Thyroid gland (tissue), 4 donors: ENCODE measurements at places on chromosomes 7 and 10.
A peak's percentile ranks its signal among the peaks of the same experiment; 100 is the strongest.

DNA sequence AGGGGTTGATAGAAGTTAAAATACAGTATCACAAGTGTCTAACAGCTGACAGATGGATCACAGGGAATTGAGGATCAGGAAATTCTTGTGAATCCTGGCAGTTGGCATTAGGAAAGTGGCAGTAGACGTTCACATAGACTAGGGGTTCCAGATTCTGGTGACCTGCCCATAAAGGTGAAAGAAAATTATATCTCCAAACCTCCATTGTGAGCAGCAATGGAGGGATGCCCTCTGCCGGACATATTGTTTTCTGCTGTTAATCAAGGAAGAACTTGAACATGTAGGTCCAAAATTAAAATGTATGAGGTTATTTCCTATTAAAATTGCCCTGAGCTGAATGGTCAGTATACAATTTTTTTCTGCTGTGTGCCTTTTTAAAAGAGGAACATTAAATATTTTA is 5.1 kb downstream of the NME8 start:
- H3K36me3 ChIP-seq, result no peaks in the 10 kb centered on the region
- H3K27me3 ChIP-seq, result no peaks in the 10 kb centered on the region
- peak; percentile 14 for DNase-seq
- H3K4me3 ChIP-seq, result no peak overlapping the region
- H3K27ac ChIP-seq, result no peak overlapping the region

DNA sequence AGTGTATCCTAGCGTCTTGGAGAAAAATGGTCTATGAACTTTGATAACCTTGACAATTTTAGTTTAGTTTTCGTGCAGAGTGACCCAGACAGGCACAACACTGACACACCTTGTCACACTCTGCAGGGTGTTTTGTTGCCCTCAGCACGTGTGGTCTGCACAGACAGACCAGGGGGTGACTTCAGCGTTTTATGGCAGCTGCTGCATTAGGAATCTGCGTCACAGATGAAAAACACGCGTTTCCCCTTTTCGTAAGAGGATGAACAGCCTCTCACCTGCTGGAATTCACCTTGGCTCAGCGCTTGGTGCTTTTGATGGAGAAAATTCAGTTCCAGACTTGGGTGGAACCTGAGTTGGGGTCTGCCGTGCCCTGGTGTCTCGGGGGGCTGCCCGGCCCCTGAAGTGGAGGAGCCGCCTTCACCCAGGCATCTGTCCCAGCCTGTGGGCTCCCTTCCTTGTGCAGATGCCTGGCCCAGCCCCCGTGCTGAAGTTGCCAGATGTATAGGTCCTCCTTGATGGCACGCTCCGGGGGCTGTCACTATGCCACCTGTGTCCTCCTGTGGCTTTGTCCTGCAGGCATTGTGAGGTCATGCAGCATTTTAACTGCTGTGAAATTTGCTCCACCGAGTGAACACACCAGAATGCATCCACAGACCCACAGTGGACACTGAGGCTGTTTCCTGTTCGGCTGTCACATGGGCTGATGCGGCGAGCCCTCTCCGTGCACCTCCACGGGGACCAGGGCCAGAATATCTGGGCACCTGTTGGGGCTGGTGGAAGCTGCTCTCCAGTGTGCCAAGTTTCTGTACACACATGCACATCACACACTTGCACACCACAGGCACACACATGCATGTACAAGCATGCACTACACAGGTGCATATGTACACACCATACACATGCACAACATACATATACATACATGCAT is 18.3 kb downstream of the INPP5A start:
- DNase-seq, result no peak
- H3K27me3 ChIP-seq, result no peaks in the 10 kb centered on the region
- no peaks in the 10 kb centered on the region for H3K36me3 ChIP-seq
- no peak overlapping the region for H3K4me3 ChIP-seq

DNA sequence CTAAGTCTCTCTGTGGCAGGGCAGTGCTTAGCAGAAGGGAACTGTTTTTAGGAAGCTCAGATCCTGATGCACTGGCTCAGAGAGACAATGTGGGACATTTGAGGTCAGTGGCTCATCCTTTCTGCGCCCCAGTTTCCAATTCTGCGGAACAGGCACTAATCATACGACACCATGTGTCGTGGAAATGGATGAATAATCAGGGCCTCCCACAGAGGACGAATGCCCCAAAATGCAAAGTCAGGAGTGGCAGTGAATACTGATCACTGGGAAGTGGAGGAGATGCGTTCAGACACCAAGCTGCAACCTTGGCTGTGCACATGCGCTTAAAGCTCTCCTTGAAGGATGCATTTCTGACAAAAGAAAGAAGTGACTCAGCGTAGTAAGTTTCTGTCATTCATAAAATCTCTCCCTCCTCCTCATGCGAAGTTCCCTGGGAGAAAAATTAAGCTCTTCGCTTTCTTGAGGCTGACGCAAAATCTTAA is 21.9 kb upstream of the ECHDC3 start:
- H3K4me1 ChIP-seq, result no peaks in the 10 kb centered on the region
- DNase-seq, result no peak
- no peaks in the 10 kb centered on the region for H3K27me3 ChIP-seq
- H3K27ac ChIP-seq, result no peak overlapping the region
- H3K4me3 ChIP-seq, result no peak overlapping the region

DNA sequence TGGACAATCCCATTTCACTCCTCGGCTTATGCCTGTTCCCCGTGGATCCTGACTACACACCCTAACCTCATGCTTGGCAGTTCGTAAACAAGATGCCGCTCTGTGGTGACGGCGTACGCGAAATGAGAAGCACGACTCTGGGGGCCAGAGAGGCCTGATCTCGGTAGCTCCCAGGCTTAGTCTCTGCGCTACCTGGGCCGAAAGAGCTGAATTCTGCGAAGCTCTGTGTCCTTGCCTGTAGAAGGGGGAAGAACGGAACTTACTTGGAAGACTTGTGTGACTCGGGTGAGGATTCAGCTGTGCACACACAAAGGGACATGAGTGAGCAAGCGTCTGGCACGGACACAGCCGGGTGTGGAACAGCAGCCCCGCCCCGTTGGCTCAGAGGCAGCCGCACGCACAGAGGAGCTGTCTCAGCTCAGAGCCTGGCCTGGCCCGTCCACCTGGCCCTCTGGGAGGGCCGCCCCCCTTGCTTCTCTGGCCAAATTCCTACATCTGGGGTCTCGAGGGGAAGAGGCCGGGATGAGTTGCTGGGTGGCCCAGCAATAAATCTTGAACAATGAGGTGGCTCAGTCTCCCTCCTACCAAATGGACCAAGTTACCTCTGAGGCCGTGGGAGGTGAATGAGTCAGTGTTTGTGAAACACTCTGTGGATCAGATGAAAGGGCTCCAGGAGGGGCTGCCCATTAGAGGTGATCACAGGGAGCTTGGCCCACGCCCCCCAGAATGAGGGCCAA is 83.8 kb downstream of the PDGFA start:
- no peaks in the 10 kb centered on the region for H3K36me3 ChIP-seq
- H3K4me1 ChIP-seq, result no peaks in the 10 kb centered on the region
- H3K4me3 ChIP-seq, result no peak overlapping the region
- no peaks in the 10 kb centered on the region for H3K27me3 ChIP-seq
- DNase-seq, result no peak

- no peak overlapping the region for H3K4me3 ChIP-seq
- peak; percentile 31 for DNase-seq
- H3K36me3 ChIP-seq, result no peaks in the 10 kb centered on the region
- no peaks in the 10 kb centered on the region for H3K4me1 ChIP-seq
- H3K27me3 ChIP-seq, result no peaks in the 10 kb centered on the region
- no peak overlapping the region for H3K27ac ChIP-seq
These were observed 175.1 kb downstream of the SEPTIN7 start for GRCh38 chr7:35975851-35976454.

DNA sequence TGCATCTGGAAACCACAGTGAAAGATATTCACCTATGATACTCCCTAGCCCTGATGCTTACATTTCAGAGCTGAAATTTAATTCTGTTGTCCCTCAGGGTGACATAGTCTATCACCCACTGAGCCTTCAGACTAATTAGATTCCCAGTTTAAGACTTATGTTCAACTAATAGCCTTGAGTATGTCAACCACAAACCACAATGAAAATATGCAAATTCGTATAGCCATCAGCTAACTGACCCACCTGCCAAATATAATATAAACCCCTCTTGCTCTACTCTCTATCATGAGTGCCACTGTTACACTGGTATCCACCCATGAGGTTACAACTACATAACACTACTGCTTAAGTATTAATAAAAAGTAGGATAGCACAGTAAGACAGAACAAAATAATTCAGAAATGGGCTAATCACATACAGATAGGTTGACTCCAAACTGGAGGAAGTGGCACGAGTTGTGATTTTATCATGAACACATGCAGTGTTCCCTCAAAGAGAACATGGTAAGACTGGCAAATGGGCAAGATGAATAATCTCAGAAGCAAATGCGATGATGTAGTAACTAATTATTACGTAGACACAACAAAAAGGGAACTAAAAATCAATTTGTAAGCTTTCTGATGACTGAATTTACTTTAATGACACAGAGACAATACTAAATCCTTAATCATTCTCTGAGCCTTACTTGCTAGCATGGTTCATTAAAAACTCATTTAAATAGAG is 290.6 kb downstream of the PARD3 start:
- no peak overlapping the region for H3K4me3 ChIP-seq
- peaks cover 12% of the 10 kb centered on the region for H3K4me1 ChIP-seq
- no peaks in the 10 kb centered on the region for H3K27me3 ChIP-seq
- H3K27ac ChIP-seq, result no peak overlapping the region
- H3K36me3 ChIP-seq, result no peaks in the 10 kb centered on the region
- no peak for DNase-seq

DNA sequence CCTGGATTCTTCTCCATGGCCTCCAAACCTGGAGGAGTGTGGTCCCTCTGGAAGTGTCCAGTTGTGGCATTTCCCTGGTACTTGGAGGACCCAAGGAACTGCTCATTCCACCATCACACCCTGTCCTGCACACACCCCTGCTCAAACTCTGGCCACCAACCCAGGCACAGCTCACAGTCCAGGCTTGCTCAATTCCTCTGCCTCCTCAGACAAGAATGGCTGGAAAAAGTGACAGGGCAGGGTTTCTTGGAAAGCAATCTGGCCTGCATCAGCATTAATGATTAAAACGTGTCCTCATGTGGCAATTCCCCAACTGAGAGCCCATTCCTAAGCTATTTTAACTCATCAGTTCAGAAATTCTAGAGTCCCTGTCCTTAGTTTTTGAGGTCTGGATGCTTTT is 17.2 kb upstream of the TPST1 start:
- peak; percentile 6 for DNase-seq
- no peaks in the 10 kb centered on the region for H3K36me3 ChIP-seq
- no peaks in the 10 kb centered on the region for H3K4me1 ChIP-seq

GRCh38 chr7:151919595-151919994 is 36.7 kb upstream of the GALNTL5 start:
- no peak overlapping the region for H3K27ac ChIP-seq
- no peak for DNase-seq
